PC-9 (cell line): ENCODE measurements at places on chromosomes 12 and 14. TPM values are rescaled to one million over a fixed set of nuclear protein-coding genes. Genes with fewer than 3 reads are reported as not detected.

DNAI7 gene
- 2.4 and 2.9 TPM in 2 replicates for total RNA-seq

KSR2 gene
- 1.0 and 2.0 TPM in 2 replicates for total RNA-seq

CFAP54 gene
- 7.1 and 16.4 TPM in 2 replicates for total RNA-seq

CLEC1A gene
- total RNA-seq = 0.23 TPM in 1 of 2 replicates, not detected in the other

P3H3 gene
- 0.45 and 0.52 TPM in 2 replicates for total RNA-seq

C3AR1 gene
- total RNA-seq = not detected in 2 replicates

C12orf60 gene
- 3.3 and 4.0 TPM in 2 replicates for total RNA-seq

KRT72 gene
- not detected in 2 replicates for total RNA-seq

INHBE gene
- total RNA-seq = 0.73 and 0.90 TPM in 2 replicates

TTC5 gene
- total RNA-seq = 12.6 and 15.8 TPM in 2 replicates

GDF3 gene
- not detected in 2 replicates for total RNA-seq

SERPINA5 gene
- total RNA-seq = not detected in 2 replicates

RHOJ gene
- total RNA-seq = not detected in 2 replicates

GRIN2B gene
- total RNA-seq = not detected in 2 replicates

GLIPR1 gene
- total RNA-seq = 6.2 and 14.1 TPM in 2 replicates

FAM90A1 gene
- 1.6 and 1.7 TPM in 2 replicates for total RNA-seq

TMEM52B gene
- 2.6 and 4.2 TPM in 2 replicates for total RNA-seq

RASAL1 gene
- 14.9 and 23.6 TPM in 2 replicates for total RNA-seq

MTRFR gene
- total RNA-seq = 18.6 and 19.4 TPM in 2 replicates

SERPINA10 gene
- total RNA-seq = not detected in 2 replicates

SDS gene
- not detected in 2 replicates for total RNA-seq

CLEC4A gene
- total RNA-seq = not detected in 2 replicates

NGDN gene
- total RNA-seq = 23.1 and 27.6 TPM in 2 replicates

SYT1 gene
- total RNA-seq = 1.2 and 1.5 TPM in 2 replicates

PLA2G1B gene
- not detected in 2 replicates for total RNA-seq

DHRS7 gene
- total RNA-seq = 55.1 and 81.0 TPM in 2 replicates

ERBB3 gene
- 127 and 145 TPM in 2 replicates for total RNA-seq

POTEG gene
- total RNA-seq = not detected in 2 replicates

MYL6 gene
- total RNA-seq = 666 and 697 TPM in 2 replicates

LRCOL1 gene
- not detected in 2 replicates for total RNA-seq

GSC gene
- total RNA-seq = not detected in 2 replicates
